Neuronal stem cell (in vitro differentiated cells): ENCODE measurements at places on chromosomes 11 and 22.

DNA sequence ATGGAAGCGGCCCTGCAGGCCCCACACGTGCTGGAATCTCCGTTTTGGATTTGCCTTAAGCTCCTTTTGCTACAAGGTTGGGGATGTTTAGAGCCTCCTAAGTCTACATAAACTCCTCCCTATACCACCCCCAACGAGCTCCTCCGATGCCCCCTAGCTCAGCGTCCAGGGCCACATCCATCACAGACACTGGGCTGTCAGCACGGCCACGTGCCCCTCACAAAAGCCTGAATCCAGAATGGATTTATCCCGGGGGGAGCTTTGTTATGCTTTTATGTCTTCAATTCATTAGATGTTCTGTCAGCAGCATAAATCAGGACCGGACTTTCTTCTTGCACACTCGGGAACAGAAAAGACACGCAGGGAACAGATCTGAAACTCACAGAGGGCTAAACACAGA, 52.6 kb upstream of the CD82 start:
- no peak for DNase-seq

- DNase-seq, result no peak
These were observed 403.5 kb upstream of the LUZP2 start for GRCh38 chr11:24093375-24093774.

DNA sequence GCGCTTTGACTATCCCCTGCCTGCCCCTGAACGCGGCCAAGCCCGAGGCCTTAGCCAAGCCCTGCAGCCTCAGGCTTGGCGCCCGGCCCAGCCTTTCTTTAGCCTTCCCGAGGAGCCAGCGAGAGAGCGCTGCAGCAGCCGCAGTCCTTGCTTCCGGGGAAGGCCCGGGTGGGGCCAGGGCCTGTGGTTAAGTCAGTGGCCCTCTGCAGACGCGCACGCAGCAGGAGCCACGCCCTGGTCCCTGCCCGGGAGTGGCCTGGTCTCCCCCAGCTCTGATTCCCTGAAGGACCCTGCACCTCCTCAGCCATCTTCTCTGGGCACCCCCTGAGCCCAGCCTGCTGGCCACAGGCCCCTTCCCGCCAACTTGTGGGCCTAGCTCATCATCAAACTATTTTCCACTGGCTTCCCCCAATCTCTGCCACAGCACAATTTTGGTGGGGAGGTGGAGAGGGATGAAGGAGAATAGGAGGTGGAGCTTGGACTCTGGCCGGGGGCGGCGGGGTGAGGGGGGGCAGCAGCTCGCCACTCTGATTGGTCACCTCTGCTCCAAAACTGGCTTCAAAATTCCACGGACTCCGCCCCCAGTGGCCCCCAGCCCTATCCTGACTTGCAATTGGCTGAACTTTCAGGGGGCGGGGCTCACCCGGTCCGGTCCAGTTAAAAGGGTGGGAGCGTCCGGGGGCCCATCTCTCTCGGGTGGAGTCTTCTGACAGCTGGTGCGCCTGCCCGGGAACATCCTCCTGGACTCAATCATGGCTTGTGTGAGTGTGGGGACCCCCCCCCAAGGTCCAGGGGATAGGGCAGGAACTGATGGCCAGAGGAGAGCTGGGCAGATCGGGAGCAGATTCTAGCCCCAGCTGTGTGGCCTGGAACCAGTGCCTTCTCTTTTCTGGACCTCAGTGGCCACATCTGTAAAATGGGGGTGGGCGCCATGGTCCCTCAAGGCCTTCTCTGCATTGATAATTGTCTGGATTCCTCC, at the start of gene LGALS1:
LGALS1 (plus strand) TSS at position 686 of the 979 bp plus-strand sequence; CDS start at position 753, 67 bp downstream.
- no peak for DNase-seq

DNA sequence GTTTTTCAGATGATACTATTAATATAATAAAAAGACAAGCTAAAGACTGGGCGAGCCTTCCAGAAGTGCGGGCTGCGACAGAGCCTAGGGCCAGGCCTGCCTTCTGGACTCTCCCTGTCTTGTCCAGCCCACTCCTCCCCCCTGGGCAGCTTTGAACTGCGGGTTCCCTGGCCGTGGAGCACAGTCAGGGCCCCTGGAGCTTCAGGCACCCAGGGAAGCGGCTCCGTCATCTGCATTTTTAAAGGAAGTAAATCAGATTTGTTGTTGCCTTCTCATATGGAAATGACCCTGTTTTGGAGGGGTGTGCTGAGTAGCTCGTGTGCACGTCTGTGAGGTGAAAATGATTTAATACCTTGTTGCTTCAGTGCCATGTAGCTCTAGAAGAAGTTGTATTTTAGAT, 265.3 kb downstream of the TBC1D22A start:
- no peak for DNase-seq

DNA sequence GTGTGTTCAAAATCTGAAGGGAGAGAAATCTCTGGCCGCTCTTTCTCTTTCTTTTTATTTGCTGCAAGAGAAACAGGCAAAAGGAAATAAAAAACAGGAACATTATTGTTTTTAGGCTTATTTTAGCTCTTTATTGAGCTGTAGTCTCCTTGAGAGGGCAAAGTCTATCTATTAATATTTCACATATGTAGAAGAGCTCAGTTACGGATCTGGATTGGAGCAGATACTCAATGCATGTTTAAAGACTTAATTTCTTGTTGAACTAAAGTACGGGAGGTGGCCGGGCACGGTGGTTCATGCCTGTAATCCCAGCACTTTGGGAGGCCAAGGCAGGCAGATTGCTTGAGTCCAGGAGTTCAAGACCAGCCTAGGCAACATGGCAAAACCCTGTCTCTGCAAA, 78.4 kb upstream of the GDPD4 start:
- DNase-seq, result no peak

DNA sequence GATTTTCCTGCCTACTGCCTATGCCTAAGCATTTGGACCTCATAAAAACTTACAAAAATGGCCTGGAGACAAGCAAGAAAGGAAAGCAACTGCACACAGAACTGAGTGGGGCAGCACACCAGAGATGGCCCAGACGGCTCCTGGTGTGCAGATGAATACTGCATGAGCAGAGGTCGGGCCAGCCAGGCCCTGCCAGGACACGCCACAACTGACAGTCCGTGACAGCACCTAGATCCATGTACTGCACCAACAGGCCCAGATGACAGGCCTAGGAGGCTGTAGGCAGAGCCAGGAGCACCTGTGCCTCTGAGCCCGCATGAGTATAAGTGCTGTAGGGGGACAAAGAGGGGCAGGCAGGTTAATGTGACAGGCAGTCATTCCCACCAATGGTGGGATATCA, 160.2 kb downstream of the IGLL1 start:
- no peak for DNase-seq
